Activated CD4-positive, alpha-beta T cell treated with anti-CD3 and anti-CD28 coated beads, Interleukin-2, amount 10 ng/mL, durations not matched to agents 24 days and 14 days (primary cell): ENCODE measurements at places on chromosomes 12 and 14. TPM values are rescaled to one million over a fixed set of nuclear protein-coding genes. Genes with fewer than 3 reads are reported as not detected.
A peak's percentile ranks its signal among the peaks of the same experiment; 100 is the strongest.

DNA sequence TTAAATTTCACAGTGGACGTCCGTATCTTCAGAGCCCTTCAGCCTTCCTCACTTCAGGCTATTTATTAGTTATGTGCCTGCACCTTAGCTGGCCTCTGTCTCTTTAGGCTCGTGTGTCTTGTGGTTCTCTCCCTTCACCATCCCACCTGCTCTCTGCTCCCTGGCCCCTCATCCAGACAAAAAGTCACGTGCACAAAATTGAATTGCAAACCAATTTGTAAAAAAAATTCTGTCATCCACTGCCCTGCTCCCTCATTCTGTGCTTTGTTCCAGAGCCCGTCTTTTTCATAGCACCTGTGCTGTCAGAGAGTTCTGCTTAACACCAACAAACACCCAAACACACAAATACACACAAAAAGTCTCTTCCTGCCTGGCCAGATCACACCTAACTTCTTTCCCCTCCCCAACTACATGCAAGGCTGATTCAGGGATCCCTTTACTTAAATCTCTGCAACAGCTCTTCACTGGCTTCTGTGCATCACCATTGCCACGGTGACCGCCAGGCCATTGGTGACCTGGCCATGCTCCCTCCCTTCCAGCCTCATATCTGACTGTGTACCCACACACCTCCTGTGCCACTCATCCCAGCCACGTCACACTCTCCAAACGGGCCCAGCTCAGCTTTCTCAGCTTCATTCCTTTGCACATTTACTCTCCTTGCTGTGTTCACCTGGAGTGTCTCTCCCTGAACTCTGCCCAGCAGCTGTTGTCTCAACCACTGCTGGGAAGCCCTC is 205.7 kb downstream of the TTC8 start:
- peak; percentile 35 for DNase-seq

DNA sequence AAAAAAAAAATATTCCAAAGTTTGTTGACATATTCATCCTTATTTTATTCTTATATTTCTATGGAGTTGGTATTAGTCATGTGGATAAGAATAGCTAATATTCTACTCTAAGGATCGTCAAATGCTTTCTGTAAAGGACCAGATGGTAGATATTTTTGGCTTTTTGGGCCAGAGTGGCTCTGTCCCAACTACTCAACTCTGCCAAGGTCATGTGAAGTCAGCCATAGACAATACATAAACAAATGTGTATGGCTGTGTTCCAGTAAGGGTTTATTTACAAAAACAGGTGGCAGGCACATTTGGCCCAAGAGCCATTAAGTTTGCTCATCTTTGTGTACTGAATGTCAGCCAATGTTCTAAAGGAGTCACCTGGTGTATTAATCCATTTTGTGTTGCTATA is 131.8 kb downstream of the TBX5 start:
- DNase-seq = no peak

- no peak for DNase-seq
These were observed 249.9 kb downstream of the DPF3 start for GRCh38 chr14:72644038-72644437.

DNA sequence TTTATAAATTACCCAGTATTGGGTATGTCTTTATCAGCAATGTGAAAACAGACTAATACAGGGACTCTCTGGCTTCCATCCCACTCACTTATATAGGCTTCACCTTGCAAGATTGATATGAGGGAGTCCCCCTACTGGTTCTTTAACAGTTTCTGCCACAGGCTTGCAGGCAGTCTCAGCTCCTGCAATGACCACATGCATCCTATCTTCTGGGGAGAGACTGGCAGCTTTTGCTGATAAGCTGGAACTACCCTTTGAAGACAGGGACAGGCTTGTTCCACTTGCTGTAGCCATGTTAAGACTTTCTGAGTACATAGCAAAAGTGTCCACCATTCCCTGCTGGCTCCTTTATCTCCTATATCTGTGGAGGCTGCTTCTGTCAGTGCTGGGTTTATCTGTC is 531.7 kb upstream of the FLRT2 start:
- no peak for DNase-seq

GRCh38 chr12:88556213-88556774 is 24.0 kb downstream of the KITLG start:
- no peak for DNase-seq

- no peak for DNase-seq
These were observed 309.0 kb downstream of the VRK1 start for GRCh38 chr14:97106166-97106565.

GRCh38 chr12:5064913-5065490 is 21.3 kb downstream of the KCNA5 start:
- no peak for DNase-seq

GRCh38 chr12:75974323-75975187 is 57.0 kb downstream of the PHLDA1 start:
- no peak for DNase-seq

- DNase-seq = no peak
These were observed 214.7 kb downstream of the PDZRN4 start for GRCh38 chr12:41402801-41403200.

GRCh38 chr12:8123124-8123912 is at the start of gene CLEC4A:
CLEC4A (plus strand) TSS chr12:8123617; CDS start chr12:8123879, 262 bp downstream.
- no peak for DNase-seq

DNA sequence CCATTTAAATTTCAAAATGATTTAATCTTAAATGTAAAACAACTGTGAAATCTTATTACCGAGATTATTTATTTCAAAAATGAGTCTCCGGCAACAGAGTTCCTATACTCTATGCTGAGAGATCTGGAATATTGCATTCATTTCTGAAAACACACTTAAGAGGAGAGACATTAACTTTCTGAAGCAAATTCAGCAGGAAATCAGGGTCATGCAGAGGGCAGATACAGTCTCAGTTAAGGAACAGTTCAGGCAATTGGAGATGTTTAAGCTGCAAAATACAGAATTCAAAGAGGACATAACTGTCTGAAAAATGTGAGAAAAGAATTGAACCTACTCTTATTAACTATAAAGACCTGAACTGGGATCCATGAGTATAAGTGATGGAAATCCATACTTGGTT is 320.7 kb downstream of the PAWR start:
- no peak for DNase-seq

DNA sequence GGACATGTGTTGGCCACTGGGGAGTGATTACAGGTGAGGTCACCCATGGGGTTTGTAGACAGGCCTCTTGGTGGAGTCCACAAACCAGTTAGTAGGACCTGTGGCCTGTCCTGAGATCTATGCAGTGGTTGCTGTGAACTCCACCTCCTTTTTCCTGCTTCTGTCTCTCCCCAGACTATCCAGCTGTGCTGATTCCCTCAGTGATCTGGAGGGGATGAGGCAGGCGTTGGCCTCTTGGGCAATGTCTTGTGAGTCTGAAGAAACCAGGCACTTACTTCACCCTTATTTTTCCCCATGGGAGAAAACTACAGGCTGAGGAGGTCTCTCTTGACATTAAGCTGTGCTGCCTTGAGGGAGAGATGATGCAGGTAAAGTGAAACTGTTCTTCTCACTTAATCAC is 257.2 kb upstream of the PRICKLE1 start:
- DNase-seq = no peak

DNA sequence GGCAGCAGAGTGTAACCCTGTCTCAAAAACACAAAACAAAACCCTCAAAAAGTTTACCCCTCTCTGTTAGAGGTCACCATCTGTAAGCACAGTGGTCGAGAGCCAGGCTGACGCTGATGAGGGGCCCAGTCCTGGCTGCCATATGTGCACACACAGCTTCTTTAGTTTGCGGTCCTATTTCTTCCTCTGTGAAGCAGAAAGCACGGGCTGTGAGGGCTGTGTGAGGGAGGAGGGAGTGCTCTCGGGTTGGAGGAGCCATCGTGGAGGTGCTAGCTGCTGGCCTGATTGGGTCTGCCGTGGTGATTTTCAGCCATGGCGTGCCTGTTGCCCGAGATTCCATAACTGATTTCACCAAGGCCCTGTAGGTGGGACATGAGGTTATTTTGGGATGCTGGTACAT is 3.5 kb downstream of the ULK1 start:
- no peak for DNase-seq

- no peak for DNase-seq
These were observed 63.7 kb downstream of the FBXL14 start for GRCh38 chr12:1530592-1531152.

- no peak for DNase-seq
These were observed 116.9 kb upstream of the ATF1 start for GRCh38 chr12:50647031-50647430.

The COL2A1 gene
- total RNA-seq = 0.07 TPM in 1 of 2 replicates, not detected in the other

The SERPINA1 gene
- 0.59 and 0.96 TPM in 2 replicates for total RNA-seq

The SERPINA10 gene
- total RNA-seq = not detected in 2 replicates

The CCDC60 gene
- total RNA-seq = not detected in 2 replicates

The KRT4 gene
- total RNA-seq = not detected in 2 replicates
